GM06990 (cell line): ENCODE measurements at places on chromosomes 1 and 21.

- no peak for DNase-seq
Observed at GRCh38 chr1:119859647-119860046, 36.7 kb downstream of the ADAM30 start.

GRCh38 chr1:82867781-82868180 is 1067.0 kb downstream of the ADGRL2 start:
- DNase-seq, result no peak

GRCh38 chr1:4048076-4048475 is 148.0 kb upstream of the C1orf174 start:
- DNase-seq, result no peak

- DNase-seq, result no peak
Observed at GRCh38 chr1:170290276-170290675, 144.5 kb downstream of the NTMT2 start.

DNA sequence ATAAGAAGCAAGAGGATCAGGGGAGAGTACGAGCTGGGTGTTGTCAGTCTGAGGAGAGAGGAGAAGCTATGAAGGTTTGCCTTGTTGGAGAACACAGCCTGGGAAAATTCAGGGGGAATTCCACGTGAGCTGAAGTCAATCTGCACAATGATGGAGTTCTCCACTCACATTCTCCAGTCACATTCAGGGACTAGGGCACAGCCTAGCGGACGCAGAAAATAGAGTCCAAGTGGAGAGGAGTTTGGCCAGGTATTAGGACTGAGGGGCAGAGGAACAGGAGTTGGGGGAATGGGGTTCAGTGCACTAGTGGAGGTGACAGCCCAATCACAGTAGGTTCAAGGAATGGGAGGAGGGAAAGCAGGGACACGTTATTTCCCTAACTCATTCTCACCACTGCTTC is 124.0 kb downstream of the KCNH1 start:
- DNase-seq, result no peak

DNA sequence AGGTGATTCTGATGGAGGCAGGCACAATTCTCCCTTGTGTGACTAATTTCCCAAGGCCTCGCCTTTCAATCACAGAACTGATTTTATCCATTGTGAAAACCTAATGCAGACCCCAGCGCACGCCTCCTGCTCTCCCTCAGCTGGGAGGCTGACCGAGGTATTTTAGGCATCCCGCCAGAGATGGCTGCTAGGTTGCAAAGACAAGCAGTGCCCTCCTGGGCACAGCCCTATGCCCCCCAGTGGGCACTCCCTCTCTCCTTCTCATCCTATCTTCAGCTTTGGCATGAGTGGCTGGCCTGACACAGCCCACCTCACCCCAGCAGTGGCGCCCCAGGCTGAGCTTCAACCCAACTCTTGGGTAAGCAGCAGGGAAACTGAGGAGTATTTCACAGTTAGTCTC is 24.2 kb upstream of the ZNF648 start:
- DNase-seq, result no peak

DNA sequence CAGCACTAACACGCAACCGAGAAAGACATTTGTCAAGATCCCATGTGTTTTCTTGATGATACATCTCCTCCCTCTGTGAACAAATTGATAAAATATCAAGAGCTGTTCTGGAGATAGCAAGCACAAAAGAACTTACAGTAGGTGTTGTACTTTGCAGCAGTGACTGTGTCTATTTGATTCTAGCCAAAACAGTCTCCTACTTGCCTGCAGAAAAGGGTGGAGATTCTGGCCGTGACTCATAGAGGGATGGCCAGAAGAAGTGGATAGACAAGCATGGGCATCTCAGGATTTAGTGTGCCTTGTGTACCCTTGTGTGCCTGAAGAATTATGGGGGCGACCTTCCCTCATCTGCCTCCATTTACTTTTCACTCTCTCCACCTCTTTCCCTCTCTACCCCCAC is 458.4 kb upstream of the LRRC7 start:
- no peak for DNase-seq

GRCh38 chr1:2384130-2384860 is 7.1 kb downstream of the MORN1 start:
- DNase-seq, result no peak

DNA sequence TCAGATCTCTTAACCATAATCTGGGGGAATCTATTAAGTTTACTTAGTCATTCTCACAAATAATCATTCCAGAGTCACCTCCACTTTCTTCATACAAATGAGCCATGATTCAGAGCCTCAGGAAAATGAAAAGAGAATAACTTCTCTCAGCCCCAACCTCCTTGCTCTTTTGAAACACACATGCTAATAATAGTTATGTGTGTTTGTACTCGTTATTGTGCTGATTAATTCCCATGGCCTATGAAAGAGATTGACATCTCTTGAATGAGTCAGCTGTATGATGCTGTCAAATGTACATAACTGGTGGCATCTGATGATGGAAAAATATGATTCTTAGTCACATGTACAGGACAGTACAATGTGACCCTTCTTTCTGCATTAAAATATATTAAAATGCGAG is 41.5 kb downstream of the DTL start:
- DNase-seq, result no peak

DNA sequence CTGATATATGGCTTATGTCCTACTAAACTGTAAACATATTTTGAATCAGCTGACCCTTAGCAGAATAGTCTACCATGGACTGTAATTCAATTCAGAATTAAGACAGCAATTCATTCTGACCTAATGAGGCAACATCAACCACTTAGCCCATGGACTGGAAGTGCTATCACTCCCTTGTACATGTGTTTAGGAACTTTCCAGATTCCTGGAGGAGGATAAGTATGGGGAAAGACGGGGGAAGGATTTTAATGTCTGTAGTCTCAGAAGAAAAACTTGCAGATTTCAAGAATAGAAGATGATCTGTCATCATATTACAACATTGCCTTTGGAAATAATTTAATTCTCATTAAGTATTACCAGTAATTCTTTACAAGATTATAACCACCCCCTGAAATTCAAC is 56.3 kb downstream of the PTGFR start:
- no peak for DNase-seq

GRCh38 chr21:33053951-33054350 is 16.0 kb upstream of the OLIG1 start:
- no peak for DNase-seq

- DNase-seq, result no peak
Observed at GRCh38 chr1:201495551-201496295, 11.2 kb downstream of the CSRP1 start.

DNA sequence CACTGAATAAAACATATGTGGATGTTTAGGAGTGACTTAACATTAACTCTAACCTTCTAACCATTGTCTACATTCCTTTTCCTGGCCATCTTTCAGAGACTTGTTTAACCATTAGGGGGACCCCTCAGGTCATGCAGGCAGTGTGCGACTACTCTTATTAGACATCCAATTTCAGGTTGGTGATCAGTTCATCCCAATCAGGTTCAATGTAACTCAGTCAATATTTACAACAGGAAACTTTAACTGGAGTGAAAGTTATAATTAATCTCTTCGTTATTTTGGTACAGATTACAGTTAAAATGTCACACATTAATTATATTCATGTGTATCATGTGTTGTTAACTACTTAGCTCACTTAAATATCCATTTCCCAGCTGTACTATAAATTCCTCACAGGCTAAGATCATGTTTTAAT is 68.8 kb upstream of the RGS1 start:
- no peak for DNase-seq

DNA sequence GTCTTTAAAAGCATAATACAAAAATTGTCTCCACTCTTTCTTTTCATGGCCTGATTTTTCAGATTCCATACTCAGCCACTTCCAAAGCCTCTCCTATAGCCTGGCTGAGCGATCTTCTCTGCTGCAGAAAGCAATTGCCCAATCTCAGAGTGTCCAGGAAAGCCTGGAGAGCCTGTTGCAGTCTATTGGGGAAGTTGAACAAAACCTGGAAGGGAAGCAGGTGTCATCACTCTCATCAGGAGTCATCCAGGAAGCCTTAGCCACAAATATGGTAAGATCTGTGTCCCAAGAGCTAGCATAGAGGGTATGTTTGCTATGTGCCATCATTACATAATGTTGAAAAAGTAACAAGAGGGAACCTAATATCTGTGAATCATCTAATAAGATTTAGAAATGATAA is 130.7 kb upstream of the BMP8A start:
- DNase-seq, result no peak

DNA sequence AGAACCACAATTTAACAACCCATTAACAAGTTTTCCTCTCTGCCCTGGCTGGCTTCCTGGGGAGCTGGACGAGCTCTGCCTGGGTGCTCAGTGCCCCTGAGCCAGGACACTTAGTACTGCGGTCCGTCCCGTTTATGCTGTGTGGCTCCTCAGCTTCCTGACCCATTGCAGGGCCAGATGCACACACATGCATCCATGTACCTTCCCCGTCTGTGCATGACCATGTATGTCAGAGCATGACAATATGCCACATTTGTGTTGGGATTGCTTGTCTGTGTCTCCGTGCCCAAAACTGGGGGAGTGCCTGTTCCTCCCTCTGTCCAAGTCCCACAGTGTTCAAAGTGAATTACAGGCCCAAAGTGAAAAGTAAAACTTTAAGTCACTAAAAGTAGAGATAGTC is 9.7 kb upstream of the TFF3 start:
- no peak for DNase-seq

GRCh38 chr1:103341377-103341880 is 184.1 kb upstream of the RNPC3 start:
- no peak for DNase-seq

DNA sequence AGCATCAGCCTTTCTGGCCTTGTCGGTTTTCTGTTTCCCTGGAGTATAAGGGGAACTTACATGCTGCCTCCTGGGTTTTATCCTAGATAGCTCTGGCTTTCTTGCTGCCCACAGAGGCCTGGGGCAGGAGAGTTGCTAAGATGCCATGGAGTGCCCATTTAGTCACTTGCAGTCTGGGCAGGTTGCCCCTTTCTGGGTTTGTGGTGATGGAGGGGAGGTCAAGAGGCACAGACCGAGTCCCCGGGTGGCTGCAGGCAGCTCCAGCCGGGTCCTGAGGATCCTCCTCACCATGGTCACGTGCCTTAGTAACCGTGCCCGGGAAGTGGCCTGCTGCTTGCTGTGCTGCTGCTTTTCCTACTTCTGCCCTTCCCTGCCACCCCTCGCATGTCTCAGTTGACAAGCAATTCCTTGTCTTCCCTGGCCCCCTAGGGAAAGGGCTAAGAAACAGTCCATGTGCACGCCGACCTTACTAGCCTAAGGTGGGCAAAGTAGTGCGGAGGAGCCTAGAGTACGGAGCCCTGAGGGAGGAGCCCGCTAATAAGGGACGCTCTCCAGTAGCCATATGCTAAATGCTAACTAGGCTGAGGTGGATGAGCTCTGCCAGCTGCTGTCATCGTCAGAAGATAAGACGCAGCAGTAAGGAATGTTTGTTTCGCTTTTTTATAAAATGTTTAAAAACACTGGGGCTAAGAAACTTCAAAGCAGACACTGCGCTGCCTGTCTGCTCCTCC is 34.8 kb downstream of the CLCA1 start:
- no peak for DNase-seq

DNA sequence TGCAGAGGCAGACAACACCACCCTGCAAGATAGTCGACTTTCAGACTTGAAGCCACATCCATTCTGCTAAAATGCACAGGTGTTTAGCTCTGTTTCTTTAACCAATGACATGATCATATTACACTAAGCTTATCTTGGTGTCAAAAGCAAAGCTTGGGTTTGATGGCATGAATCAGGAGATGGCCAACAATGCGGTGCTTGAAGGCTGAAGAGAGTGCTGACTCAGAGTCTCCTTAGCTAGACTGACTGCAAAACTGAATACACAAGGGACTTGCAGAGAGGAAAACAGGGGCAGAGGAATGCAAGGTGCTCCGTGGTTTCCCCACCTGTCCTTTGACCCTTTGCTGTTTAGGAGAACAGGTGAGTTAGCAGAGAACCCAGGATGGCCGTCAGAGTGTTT is 262.6 kb downstream of the SIPA1L2 start:
- no peak for DNase-seq

DNA sequence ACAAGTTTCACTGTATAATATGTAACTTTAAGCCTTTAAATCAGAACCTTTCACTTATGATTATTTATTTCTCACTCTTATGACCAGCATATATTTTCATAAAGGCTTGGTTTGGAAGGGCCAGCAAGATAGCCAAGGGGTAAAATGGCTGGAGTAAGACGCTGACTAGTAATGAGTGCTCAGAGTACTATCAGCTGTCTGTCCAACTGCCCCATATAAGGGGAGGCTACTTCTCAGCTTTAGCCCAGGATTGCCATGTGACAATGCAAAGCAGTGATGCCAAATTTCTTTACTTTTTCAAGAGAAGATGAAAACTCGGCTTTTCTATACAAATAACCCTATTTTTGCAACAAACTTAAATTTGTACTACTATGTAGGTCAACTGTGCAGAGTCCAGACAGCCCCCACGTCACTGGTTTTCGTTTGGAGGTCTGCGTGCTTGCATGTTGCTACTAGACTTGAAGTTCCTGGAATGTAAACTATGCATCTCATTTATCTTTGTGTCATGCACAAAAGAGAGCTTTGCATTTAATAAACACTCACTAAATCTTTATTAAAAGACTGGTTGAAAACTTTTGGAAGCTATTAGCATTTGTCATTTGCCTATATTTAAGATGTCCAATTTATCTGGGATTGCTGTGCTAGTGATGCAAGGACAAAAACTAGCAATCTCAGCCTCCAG is 110.4 kb downstream of the TNFSF18 start:
- no peak for DNase-seq

- DNase-seq, result no peak
Observed at GRCh38 chr1:154219541-154219940, 1.2 kb upstream of the UBAP2L start.

GRCh38 chr1:182677397-182678098 is 6.8 kb downstream of the RGS8 start:
- DNase-seq, result peak; percentile 69

DNA sequence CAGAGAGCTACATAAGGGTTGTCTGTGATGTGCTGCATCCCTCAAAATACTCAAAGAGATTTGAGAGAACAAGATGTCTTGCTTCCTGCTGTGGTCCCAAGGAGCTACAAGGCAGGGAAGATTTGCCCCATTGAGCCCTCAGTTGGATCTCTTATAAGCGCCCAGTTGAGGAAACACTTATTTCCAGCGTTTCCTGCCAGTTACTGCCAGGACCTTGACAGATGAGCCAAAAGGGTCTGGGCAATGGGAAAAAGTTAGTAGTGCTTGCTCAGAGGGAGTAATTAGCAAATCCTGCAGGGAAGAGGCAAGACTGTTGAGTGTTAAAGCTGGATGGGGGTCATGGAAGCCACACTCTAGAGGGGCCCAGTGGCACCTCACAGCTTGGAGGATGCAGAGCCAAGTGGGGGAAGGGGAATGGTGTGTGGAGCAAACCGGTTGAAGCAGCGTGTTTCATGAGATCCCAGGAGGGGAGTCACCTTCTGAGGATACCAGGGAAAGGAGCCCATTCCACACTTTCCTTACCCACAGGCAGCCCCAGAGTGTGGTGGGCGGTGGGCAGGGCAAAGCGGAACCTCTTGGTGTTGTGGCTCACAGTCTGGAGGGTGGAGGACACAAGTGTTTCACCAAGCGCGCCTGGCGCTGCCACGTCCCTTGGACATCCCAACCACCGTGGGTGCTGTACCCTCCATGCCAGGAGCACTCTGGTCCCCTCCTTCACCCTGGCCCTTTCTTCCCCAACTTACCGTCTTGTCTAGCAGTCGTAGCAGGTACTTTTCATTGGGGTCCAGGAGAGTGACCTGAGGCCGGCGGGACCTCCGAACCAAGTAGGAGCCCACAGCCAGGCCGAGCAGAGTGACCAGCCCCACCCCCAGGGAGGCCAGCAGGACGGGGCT is 805 bp downstream of the CYB5R1 start:
- no peak for DNase-seq
